ENCODE measurements at places on chromosomes 6 and 20.

GRCh38 chr6:108442770-108443520 lies 117.8 kb upstream of the FOXO3 start:
- no peak for DNase-seq

- no peak for DNase-seq
These were observed 462.1 kb upstream of the SOX4 start for GRCh38 chr6:21131406-21131805.

DNA sequence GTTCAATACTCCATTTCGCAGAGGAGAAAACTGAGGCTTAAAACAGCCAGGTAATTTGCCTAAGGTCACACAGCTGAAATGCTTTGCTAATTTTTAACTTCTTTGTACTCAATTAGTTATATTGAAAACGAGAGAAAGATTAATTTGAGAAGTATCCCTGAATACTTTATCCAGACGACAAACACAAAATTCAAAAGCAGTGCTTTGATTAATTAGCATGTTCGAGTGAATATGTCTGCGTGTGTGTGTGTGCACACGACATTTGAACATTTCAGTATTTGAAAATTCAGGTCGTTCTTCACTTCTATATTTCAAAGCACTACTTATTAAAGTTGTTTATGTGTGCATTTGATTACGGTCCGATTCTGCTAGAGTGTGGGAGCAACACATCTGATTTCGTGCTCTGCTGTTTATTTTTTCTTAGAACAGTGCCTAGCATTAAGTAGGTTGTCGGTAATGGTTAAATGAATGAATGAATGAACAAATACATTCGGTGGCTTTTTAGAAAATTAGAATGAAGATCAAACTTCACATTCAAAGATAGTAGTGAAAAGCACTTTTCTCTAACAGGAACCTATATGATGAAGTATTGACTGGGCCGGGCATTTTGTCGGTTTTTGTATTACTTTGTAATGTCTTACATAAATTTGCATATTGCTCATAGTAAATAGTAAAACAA lies 36.9 kb upstream of the SYNCRIP start:
- no peak for DNase-seq

GRCh38 chr6:104170401-104170800 lies 689.3 kb downstream of the HACE1 start:
- no peak for DNase-seq

DNA sequence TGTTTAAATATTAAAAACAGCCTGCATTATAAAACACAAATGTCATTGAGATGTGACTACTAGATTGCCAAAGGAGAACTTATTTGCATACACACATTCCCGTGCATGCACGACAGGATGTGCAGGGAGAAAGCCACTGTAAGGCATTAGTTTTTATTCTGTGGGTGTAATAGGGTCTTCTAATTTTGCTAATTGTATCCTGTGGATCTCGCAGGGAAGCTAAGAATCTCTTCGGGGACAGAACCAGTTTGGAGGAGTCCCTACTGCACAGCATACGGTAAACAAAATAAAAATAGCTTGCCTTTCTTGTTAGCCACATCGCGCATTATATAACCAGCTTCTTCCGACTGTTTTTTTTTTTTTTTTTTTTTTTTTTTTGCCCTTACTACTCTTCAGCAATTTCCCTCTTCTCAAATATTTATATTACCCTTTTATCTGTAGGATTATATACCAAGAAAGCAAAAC lies 2.0 kb downstream of the ATXN1 start:
- no peak for DNase-seq

GRCh38 chr6:163343609-163344008 lies 70.9 kb upstream of the QKI start:
- no peak for DNase-seq

- DNase-seq, result no peak
These were observed 120.9 kb downstream of the COL12A1 start for GRCh38 chr6:75084872-75085381.

- DNase-seq, result no peak
These were observed 88.4 kb upstream of the BMP2 start for GRCh38 chr20:6679086-6679485.

Measured in activated CD8-positive, alpha-beta memory T cell treated with anti-CD3 and anti-CD28 coated beads, Interleukin-2, amount 10 ng/mL, durations not matched to agents 7 days and 5 days (primary cell).